Urinary bladder (tissue), 4 donors: ENCODE measurements at places on chromosomes 3 and 15. TPM values are rescaled to one million over a fixed set of nuclear protein-coding genes. Genes with fewer than 3 reads are reported as not detected.

- no peak for DNase-seq
Measured at GRCh38 chr3:138323971-138324370, 5.7 kb downstream of the NME9 start.

DNA sequence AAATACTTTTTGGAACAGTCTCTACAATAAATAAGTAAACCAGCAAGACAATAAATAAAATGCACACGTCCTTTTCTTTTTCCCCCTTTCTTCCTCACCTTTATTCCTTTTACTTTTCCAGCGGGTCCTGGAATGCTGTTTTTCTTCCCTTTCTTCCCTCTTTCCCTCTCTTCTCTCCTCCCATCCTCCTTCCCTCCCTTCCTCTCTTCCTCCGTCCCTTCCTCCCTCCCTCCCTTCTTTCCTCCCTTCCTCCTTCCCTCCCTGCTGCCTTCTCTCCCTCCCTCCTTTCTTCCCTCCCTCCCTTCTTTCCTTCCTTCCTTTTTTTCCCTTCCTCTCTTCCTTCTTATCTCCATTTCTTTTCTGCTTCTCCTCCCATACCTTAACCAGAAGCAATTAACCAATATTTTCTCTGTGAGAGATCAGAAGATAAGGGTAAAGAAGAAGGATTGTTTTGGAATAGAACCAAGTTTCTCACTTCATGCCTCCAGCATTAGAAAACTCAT, 3.3 kb upstream of the IL17RE start:
- no peak for DNase-seq

DNA sequence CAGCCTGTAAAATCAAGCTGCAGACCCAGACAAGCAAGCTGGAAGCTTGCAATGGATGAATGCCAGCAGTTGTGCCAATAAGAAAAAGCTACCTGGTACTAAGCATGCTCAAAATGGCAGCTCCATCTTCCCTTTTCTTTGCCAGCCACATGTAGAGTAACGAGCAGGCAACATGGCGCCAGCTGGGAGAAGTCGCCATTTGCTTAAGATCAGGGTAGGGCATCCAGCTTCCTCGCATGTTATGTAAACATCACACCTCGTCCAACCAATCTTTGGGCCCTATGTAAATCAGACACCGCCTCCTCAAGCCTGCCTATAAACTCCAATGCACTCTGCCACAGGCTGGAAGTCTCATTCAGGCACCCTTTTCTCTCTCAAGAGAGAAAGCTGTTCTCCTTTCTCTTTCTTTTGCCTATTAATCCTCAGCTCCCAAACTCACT, 973.9 kb downstream of the FHIT start:
- DNase-seq = no peak

DNA sequence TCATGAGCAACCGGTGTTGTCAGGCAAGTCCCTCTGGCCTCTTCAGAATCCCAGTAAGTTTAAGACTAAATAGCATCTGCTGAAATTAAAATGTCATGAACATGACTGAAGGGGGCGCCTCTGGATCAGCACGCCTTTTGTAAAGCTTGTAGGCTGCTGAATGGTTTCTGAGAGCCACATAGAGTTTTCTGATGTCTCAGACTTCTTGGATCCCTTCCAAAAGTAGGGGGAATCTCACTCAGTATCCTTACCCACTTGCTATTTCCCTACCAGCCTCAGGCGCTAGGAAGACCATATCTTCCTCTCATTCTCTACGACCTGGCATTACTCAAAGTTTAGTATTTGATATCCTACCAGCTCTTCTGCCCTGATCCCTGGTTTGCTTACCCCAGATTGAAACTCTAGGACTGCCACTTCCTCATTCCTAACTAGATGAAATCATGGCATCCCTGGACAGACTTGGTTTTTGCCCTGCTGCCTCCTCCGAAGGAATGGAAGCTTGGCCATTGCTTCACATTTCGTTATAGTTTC, 62.7 kb upstream of the CD47 start:
- no peak for DNase-seq

GRCh38 chr3:72904163-72904562, 16.3 kb downstream of the GXYLT2 start:
- no peak for DNase-seq

GRCh38 chr3:142563496-142563997, 15.0 kb downstream of the ATR start:
- DNase-seq = no peak

DNA sequence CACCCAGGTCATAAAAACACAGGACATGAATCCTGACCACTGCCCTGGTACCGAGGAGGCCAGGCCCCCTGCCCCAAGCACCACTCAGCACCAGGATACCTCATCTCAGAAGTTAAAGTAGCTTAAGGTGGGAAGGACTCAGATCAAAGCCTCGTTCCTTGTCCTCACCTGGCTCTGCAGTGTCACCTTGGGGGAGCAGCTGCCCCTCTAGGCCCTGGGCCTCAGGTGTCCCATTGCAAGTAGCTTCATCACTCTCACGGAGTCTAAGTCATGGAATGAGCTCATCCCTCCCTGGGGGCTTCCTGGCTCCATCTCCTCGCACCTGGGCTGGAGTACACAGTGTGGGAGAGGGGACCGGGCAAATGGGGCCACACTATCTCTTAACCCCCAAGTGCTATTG, 148.0 kb downstream of the TPRA1 start:
- DNase-seq = no peak

DNA sequence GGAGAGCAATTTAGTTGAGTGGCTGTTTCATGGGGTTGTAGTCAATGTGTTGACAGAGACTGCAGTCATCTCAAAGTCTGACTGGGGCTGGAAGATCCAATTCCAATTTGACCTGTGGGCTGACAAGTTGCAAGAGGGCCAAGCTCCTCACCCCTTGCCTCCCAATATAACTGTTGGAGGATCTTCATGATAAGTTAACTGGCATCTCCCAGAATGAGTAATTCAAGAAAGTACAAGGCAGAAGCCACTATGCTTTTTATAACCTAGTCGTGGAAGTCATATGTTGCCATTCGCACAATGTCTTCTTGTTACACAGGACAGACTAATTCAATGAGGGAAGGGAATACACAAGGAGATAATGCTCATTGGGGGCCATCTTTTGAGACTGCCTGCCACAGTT, 29.1 kb downstream of the GPR15 start:
- no peak for DNase-seq

GRCh38 chr3:178329936-178330335, 206.3 kb upstream of the KCNMB2 start:
- DNase-seq = no peak

The FOXB1 gene
- 0.03 TPM for polyA plus RNA-seq

The KNG1 gene
- 0.37 TPM for polyA plus RNA-seq

The AHSG gene
- polyA plus RNA-seq = 0.71 TPM

The CAMK2N2 gene
- 0.29 TPM for polyA plus RNA-seq

The SCAANT1 gene
- not detected for polyA plus RNA-seq
